NB4 (cell line): ENCODE measurements at places on chromosomes 3 and 15.

GRCh38 chr3:24450160-24450907 lies 44.3 kb downstream of the THRB start:
- no peak for DNase-seq

GRCh38 chr3:15246186-15246585 lies 40.1 kb downstream of the CAPN7 start:
- DNase-seq, result no peak

GRCh38 chr15:68469162-68470048 lies 37.4 kb upstream of the ITGA11 start:
- DNase-seq, result no peak

DNA sequence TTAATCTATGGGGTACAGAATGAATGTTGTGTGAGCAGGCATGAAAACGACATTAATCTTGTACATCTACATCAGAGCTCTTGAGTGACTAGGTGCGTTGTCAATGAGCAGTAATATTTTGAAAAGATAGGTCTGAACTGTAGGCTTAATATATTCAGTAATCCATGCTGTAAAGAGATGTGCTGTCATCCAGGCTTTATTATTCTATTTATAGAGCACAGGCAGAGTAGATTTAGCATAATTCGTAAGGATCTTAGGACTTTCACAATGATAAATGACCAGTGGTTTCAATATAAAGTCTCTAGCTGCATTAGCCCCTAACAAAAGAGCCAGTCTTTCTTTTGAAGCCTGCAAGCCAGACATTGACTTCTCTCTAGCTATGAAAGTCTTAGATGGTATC lies 43.0 kb downstream of the NLGN1 start:
- no peak for DNase-seq

- DNase-seq, result no peak
These were observed 32.0 kb upstream of the STXBP5L start for GRCh38 chr3:120875989-120876388.

DNA sequence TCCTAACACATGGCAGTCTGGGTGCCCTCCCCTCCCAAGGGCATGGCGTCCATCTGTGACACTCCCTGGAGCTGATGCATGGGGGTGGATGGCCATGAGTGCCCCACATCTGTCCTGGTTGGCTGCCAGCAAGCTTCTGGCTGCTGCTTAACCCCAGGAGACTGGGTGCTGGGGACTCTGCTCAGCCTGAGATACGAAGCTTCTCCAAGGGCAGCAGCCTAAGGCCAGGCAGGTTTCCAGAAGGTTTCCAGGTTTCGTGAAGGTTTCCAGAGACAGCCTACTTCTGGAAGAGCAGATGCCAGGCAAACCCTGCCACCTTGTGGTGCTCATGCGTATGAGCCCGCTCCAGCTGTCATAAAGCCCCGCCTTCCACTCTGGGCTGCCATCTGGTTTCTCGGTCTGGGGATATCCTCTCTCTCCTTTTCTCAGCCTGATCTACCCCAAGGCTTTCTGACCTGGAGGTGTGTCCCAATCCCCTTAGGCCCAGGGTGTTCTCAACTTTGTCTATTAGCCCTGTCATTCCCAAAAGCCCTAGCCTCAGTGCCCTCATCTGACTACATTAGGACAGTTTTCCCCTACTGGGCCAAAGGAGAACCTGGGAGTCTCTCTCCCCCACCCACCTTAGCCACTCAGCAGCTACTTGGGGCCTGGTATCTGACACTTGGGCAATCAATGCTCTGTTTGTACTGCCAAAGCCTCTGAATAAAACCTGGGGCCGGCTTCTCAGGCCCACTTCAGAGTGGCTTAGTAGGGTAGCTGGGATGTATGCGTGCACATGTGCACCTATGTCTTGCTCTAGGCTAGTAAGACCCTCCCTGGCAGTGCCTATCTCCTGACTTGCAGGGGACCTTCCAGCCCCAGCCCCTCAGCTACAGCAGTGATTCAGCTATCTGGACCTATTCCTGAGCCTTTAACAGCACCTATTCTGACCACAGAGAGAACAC lies 12.0 kb downstream of the MRPL46 start:
- peak; percentile 70 for DNase-seq

DNA sequence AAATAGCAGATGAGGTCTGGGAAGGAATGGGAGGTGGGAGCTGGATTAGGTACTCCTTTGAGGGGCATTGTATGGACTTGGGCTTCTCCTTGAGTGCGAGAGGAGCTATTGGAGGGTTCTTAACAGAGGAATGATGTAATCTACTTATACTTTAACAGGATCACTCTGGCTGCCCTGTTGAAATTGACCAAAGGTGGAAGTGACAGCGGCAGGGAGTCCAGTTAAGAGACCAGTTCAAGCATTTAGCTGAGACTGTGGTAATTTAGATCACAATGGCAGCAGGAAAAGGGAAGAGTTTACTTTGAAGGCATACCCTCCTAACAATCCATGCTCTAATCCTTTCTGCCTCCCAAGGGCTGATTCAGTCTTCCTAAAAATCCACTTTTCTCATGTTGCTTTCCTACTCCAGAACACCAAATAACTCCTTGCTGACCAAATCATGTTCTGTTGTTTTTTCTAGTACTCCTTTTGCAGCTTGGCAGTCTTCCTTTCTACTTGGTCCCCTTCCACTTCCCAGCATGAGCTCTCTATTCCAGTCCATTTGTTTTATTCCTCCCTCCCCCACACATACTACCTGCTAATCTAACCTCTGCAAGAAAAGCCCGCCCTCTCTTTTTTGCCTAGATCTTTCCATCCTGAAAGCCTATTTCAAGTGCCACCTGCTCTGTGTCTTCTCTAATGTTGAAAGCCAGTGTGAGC lies 139.4 kb downstream of the NECTIN3 start:
- DNase-seq, result peak; percentile 1

GRCh38 chr3:46634856-46635255 lies 22.5 kb downstream of the FAM240A start:
- no peak for DNase-seq

DNA sequence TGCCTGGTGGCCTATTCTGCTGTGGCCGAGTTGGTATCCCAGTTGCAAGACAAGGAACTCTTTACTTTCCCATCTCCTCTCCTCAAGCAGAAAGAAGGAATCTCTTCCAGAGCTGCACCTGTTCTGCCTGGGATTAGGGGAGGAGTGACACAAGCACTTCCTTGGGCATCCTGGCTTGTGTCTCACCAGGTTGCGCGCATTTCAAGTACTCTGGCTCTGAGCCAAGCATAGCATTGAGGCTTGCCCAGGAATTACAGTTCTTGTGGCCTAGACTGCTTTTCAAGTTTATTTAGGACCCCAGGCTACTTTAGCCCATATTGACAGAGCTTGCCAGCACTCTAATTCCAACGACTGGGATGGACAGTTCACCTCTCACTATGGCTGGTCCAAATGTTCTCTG lies 150.5 kb downstream of the RSRC1 start:
- no peak for DNase-seq

- no peak for DNase-seq
These were observed 155.9 kb downstream of the P3H2 start for GRCh38 chr3:189964623-189965332.

DNA sequence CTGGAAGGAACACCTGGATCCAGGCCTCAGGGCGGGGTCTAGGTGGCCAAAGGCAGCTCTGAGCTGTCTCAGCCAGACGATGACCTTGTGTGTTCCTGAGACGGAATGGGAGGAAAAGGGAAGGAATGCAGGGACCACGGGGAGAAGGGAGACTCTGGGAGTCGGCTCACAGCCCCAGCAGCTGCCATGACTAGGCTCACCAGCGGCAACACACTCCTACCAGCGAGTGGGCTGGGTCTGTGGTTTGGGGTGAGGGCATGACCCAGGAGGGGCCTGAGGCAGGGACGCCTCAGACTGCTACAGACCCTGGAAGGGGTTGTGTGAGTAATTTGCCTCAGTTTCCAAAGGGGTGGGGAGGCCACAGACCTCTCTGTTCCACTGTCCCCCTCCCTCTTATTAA lies 19.8 kb downstream of the IQSEC1 start:
- peak; percentile 36 for DNase-seq

GRCh38 chr15:88814393-88814792 lies 11.2 kb downstream of the ACAN start:
- DNase-seq, result peak; percentile 11

GRCh38 chr3:62416144-62416543 lies 42.8 kb upstream of the FEZF2 start:
- no peak for DNase-seq

DNA sequence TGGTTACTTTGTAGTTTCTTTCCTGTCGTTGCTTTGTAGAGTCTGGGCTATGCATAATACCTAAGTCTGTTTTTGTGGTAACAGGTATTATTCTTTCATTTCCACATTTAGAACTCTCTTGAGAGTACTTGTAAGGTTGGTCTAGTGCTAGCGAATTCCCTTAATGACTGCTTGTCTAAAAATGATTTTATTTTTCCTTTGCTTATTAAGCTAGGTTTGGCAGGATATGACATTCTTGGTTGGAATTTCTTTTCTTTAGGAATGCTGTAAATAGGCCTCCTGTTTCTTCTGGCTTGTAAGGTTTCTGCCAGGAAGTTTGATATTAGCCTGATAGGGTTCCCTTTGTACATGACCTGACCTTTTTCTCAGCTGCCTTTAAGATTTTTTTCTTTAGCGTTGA lies 70.1 kb upstream of the SGO1 start:
- DNase-seq, result no peak

DNA sequence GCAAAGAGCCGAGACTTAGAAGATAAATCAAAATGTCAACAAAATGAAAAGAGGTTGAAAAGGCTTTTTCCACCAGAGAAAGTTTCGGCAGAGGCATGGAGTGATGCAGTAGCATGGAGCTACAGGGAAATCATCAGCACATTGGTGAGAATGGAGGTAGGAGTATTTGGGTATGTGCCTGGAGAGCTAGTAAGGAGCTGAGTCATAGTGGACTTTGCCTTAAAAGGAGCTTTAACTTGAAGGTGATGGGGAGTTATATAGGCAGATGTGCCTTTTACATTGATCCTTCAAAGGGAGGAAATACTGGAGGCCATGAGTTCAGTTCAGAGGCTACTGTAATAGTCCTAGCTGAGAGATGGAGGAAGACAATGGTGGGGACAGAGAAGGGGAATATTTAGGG lies 44.3 kb downstream of the IL5RA start:
- DNase-seq, result no peak

GRCh38 chr3:123809597-123809996 lies 74.5 kb downstream of the MYLK start:
- no peak for DNase-seq

GRCh38 chr15:100766243-100767000 lies 113.2 kb upstream of the ALDH1A3 start:
- DNase-seq, result no peak

DNA sequence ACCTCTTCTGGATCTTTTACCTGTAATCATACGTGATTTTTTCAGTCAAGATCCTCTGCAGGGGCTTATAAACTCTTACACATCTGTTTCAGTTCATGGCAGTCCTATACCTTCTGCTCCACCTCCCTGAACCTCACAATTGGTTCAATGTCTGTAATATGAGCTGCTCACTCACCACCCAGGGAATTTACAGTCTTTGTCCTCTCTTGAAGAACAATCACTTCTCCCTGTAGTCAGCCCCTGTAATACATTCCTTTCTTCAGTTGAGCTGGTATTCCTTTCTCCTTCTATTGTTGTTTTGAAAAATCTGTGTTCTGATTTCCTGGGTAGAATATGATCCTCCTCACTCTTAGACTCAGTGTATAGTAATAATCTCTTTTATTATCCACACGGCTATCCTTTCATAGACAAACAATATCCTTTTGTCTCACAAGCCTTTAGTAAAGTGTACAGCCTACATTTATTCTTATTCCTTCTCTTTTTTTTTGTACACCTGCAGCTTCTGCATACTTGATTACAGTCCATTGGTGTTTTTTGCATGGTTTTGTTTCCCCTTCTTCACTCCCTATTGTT lies 101.8 kb downstream of the NECTIN3 start:
- no peak for DNase-seq

- no peak for DNase-seq
These were observed 75.6 kb downstream of the TRAK1 start for GRCh38 chr3:42166662-42167300.

DNA sequence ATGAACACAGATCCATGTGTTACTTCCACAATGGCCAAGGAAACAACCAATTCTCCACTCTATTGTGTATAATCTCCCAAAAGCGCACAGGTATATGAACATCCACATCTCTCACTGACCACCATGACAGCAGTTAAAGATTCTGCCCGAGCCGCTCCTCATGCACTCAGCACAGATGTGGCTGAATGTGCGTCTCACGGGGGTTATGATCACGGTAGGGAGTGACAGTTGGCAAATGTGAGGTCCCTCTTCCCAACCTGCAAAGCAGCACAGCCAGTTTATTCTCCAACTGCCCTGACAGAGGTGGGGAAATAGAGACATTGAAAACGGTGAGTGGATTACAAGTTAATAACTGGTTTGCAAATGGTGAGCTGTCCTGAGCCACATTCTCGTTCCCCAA lies 17.6 kb downstream of the FOXP1 start:
- DNase-seq, result no peak

GRCh38 chr15:80893777-80894176 lies 95.8 kb downstream of the MESD start:
- DNase-seq, result no peak

DNA sequence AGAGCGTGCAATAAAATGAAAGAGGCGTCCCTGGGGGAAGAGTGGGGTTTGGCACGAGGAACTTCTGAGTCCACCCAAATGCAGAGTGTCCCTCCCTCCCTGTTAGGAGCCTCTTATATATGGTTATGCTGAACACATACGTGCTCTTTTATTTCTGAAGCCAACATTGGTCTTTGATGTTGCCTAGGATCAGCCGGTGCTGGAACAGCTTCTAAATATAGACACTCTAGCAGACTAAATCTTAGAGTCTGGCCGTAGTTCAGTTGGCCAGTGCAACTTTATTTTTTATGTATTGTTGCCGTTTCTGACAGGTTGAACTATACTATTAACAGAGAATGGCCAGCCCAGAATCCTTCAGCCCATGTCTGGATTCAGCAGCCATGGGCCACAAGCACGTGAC lies 128.7 kb downstream of the GHSR start:
- no peak for DNase-seq

- no peak for DNase-seq
These were observed 389.5 kb downstream of the CACNA2D3 start for GRCh38 chr3:54511766-54512365.

- no peak for DNase-seq
These were observed 74.3 kb upstream of the SEC13 start for GRCh38 chr3:10395196-10395595.

GRCh38 chr15:64333516-64333915 lies 22.5 kb downstream of the CSNK1G1 start:
- no peak for DNase-seq

GRCh38 chr3:312160-312733 lies 115.7 kb downstream of the CHL1 start:
- no peak for DNase-seq

DNA sequence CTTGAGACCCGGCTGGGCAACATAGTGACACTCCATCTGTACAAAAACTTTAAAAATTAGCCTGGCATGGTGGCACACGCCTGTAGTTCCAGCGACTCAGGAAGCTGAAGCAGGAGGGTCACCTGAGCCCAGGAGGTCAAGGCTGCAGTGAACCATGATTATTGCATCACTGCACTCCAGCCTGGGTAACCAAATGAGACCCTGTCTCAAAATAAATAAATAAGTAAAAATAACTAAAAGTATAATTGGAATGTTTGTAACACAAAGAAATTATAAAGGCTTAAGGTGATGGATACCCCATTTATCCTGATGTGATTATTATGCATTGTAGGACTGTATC lies 38.6 kb downstream of the MYO1E start:
- no peak for DNase-seq

- no peak for DNase-seq
These were observed 10.3 kb downstream of the ZNF639 start for GRCh38 chr3:179333084-179333483.
